ENCODE measurements at places on chromosomes 16 and 17.
A peak's percentile ranks its signal among the peaks of the same experiment; 100 is the strongest.

DNA sequence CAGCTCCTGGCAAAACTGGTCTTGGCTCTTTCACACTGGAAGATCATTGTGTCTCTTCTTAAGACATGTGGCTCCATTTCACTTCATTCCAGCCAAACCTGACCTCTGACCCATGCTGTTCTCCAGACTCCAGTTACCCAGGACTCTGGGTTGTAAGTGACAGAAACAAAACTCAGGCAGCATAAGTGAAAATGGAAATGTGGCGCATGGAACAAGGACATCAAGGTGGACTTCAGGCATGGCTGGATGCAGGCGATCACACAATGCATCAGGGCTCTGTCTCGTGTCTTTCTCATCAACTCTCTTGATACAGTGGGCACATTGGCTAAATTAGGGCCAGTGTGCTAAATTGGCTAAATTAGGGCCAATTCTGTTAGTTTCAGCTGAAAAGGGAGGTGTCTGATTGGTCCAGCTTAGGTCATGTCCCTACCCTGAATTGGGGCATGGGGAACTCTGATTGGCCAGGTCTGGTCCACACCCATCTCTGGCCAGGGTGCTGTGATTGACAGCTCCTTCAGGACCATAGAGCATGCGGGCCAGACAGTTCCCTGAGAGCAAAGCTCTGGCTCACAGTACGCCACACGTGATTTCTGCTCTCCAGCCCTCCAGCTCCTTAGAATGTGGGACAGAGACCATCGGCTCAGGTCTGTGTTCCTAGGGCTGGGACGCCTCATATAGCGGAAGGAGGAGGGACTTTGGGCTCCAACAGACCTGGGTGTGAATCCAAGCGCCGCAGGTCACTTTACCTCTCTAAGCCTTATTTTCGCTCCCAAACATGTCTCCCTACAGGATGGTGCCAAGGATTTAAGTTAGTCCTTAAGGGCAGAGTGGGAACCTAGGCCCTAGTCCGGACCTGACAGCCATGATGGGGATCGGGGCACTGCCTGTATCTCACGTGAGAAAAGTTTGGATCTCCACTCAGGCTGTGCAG, 17.5 kb downstream of the SOCS1 start:
- DNase-seq: no peak

DNA sequence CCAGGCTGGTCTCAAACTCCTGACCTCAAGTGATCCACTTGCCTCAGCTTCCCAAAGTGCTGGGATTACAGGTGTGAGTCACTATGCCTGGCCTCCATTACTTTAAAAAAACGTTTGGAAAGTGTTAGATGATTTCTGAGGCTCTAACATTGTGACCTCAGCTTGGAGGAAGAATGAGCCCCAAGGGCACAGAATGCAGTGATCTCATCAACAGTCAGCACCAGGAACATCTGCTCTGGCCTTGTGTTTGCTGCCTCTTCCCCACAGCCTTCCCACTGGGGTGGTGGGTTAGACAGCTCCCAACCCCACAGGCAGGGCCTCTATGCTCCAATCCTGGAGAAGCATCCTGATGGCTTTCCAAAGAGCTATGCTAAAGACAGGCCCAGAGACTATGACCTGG, 37.7 kb upstream of the SREBF1 start:
- DNase-seq: no peak

DNA sequence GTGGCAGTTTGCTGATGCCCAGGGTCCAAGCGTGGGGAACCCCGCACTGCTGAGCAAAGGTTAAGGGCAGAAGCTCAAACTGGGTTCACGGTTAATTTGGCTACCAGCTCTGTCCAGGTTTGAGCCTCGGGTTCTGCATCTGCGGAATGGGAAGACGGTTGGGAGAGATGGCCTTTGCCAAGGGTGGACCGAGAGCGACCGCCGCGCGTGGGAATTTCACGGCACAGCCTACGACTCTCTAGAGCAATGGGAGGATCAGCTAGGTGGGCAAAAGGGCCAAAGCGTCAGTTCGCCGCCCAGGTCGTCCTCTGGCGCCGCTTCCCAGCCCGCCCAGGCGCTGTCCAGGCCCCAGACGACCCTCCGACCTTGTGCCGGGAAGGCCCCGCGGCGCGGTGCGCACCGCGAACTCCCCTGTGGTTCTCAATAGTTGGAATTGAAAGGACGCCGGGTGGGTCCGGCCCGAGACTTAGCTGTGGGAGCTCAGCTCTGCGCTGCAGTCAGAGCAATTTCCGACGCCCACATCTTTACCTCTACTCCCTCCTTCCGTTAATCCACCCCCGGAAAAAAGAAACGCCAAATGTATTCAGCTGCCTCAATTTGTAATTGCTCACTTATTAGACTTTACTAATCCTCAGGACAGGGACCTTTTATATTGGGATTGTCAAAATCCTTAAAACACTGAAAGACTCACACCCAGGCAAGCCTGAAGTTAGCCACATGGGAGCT, 2.5 kb upstream of the HS3ST3B1 start:
- no peak for DNase-seq

GRCh38 chr17:48729335-48730239, 1.0 kb upstream of the HOXB13 start:
- no peak for DNase-seq

DNA sequence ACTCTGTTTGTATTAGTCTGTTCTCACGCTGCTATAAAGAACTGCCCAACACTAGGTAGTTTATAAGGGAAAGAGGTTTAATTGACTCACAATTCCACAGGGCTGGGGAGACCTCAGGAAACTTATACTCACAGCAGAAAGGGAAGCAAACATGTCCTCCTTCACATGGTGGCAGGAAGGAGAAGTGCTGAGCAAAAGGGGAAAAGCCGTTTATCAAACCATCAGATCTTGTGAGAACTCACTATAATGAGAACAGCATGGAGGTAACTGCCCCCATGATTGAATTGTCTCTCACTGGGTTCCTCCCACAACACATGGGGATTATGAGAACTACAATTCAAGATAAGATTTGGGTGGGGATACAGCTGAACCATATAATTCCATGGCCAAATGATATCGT, 30.9 kb downstream of the ABCC1 start:
- DNase-seq: no peak

DNA sequence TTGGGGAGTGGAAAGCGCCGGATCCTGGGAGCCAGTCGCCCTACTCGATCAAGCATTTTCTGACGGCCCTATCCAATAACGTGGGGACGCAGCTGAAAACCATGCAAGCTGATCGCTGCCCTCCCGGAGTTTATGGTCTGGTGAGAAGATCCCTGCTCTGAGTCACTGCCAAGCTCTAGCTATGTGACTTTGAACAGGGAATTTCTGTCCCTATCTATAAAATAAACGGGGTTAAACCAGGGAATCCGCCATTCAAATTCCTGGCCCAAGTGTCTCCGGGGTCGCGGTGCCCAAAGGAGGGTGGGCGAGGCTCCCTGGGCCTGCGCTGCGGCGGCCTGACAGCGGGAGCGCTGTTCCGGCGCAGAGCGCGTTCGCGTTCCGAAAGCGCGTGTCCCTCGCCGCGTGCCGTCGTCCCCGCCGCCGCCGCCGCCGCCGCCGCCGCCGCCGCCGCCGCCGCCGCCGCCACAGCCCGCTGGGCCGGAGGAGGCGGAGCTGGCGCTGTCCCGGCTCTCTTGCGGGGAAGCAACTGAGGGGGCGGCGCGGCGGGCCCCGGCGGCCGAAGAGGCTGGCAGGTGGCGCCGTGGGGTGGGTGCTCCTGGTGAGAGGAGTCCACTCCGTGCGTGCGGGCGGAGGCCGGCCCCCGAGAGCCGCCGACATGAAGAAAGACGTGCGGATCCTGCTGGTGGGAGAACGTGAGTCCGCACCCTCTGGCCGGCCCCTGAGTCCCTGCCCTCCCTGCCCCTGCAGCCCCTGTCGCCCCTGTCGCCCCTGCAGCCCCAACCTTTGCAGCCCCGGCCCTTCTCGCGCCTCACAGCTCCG, at the start of gene RHOT1:
Gene RHOT1, plus strand, starts transcription at position 465 of the 819 bp plus-strand sequence. Its CDS starts 191 bp downstream, at position 656.
- peak; percentile 79 for DNase-seq

GRCh38 chr16:77960766-77961165, 61.6 kb upstream of the CLEC3A start:
- DNase-seq: no peak

DNA sequence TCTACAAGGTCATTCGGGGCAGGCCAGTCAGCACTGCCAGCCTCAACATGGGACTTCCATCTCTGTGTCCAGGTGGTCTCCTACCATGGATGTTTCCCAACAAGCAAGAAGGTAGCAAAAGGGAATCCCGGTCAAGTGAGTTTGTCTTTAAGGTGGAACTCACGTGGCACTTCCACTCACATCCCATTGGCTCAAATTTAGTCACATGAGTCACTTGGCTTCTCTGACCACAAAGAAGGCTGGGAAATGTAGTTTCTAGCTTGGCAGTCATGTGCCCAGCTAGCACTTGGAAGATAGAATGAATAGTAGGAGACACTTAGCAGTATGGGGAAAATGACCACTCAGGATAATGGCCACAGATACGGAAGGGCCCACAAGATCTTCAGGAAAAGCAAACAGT, 106.6 kb downstream of the AIPL1 start:
- DNase-seq: no peak

DNA sequence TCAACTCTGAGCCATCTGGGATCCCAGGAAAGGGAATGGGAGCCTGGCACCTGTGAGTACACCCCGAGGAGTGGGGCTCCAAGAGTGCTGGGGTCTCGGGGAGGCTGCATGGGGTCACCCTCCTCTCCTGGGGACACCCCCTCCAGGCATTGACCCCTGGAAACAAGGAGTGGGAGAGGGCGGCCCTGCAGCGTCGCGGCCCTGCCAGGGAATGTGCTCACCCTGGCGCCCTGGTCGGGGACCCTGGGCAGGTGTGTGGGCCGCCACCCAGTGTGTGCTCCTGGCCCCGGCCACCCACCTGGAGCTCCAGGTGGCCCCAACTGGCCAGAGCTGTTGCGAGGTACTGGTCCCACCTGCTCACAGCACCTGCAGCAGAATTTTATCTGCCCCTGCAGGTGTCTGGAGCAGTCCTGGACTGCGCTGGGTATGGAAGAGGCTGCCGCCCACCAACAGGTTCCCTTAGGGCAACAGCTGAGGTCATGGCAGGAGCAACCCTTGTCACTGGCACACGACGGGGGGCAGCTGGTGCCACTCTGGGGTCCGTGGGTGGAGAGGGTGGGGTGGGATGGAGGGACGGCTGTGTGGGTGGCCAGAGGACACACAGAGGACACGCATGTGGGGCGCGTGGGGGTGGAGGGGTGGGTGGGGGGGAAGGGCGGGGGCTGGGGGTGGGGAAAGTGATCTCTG, 5.4 kb upstream of the PABPN1L start:
- no peak for DNase-seq

GRCh38 chr17:57987581-57988300, at the start of gene VEZF1:
TSS of gene VEZF1 (minus strand) at chr17:57988254. CDS start at chr17:57988111, 143 bp downstream.
- peak; percentile 80 for DNase-seq

GRCh38 chr17:61235001-61235826, 164.4 kb upstream of the TBX2 start:
- no peak for DNase-seq

DNA sequence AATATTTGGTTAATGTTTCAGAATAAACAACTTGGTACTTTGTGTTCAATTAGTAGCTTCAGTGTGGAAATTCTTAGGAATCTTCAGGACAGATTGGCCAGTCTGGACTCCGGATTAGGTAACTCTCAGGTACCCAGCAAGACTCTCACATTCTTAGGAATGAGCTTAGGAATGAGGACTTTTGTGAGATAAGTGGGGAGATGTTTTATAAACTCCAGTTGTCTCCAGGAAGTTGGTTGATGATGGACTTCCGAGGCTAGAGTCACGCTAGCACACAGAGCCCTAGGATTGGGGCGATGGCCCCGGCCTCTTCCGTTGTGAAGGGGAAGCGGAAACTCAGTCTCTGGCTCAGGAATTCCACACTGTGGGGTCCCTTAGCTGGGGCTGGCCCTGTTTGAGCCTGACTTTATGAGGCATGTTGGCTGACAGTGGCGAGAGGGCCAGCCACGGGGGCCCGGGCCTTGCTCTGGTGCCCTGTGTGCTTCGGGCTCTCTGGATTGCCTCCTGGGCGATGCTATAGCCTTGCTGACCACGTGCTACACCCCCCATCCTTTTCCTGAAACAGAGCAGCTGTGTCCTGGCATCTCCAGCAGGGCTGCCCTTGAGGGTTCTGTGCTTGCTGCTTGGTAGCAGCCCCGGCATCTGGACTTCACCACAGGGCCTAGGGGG, 32.4 kb downstream of the RAB11FIP3 start:
- no peak for DNase-seq

- no peak for DNase-seq
Observed at GRCh38 chr17:19728084-19728495, 11.7 kb upstream of the SLC47A2 start.

- peak; percentile 35 for DNase-seq
Observed at GRCh38 chr17:31096106-31096436, 1.3 kb downstream of the NF1 start.

DNA sequence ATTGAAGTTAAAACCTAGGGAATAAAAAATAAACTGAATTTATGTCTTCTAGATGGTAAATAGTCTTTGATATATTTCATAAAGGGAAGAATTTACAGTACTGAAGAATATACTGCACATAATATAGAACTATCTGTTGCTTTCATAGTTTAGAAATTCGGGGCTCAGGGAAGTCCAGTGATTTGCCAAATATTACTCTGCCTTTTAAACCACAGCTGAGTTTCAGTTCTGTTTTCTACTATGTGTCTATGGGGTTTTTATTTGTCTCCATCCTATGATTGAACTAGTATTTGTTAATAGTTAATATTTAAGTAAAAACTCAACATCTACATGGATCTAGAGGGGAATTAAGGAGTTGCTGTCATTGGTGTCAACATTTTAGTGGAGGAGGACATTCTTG, 715.0 kb upstream of the CDH8 start:
- no peak for DNase-seq

- DNase-seq: no peak
Observed at GRCh38 chr17:79438058-79438457, 172.8 kb downstream of the RBFOX3 start.

- DNase-seq: no peak
Observed at GRCh38 chr16:57614536-57614935, 13.9 kb upstream of the ADGRG1 start.

- DNase-seq: no peak
Observed at GRCh38 chr17:82098939-82099763, 1.1 kb upstream of the FASN start.

DNA sequence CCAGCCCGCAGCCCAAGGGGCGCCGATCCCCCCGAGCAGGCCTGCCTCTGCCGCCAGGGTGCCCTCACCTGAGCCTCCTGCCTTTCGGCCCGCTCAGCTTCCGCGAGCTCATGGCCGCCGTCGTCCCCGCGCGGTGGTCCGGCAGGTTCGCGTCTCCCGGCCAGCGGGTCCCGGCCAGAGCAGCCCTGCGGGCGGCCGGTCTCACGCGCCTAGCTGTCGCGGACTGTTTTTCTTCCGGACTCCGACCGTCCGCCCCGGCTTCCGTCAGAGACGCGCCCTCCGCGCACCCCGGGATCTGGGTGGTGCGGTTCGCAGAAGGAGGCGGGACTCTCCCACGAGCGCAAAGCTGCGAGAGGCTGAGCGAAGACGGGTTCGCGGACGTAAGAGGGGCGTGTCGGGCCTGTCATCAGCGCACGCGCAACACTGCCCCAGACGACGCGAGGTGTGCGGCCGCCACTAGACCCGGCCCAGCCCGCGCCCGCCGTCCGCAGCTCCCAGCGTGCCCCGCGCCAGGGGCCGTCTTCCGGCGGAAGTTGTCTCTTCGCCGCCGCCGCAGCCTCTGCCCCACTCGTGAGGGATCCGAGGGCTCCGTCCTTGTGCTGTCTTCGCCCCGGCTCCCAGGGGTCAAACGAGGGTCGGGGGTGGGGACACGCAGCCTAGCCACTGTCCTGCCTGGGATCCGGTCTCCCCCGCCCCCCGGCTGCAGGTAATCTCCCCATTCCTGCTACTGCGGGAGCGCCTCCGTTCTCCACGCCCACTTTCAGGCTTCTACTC, at the start of gene INPP5K:
Gene INPP5K, minus strand, starts transcription at position 225 of the 774 bp plus-strand sequence. Its CDS starts 113 bp downstream, at position 112.
- DNase-seq: peak; percentile 94

GRCh38 chr16:2467528-2468232, 3.4 kb upstream of the NTN3 start:
- DNase-seq: no peak
